NCI-H1092 treated with DMSO at 0.1 percent for 48 hours (cell line): ENCODE measurements at places on chromosomes 7 and 10.

DNA sequence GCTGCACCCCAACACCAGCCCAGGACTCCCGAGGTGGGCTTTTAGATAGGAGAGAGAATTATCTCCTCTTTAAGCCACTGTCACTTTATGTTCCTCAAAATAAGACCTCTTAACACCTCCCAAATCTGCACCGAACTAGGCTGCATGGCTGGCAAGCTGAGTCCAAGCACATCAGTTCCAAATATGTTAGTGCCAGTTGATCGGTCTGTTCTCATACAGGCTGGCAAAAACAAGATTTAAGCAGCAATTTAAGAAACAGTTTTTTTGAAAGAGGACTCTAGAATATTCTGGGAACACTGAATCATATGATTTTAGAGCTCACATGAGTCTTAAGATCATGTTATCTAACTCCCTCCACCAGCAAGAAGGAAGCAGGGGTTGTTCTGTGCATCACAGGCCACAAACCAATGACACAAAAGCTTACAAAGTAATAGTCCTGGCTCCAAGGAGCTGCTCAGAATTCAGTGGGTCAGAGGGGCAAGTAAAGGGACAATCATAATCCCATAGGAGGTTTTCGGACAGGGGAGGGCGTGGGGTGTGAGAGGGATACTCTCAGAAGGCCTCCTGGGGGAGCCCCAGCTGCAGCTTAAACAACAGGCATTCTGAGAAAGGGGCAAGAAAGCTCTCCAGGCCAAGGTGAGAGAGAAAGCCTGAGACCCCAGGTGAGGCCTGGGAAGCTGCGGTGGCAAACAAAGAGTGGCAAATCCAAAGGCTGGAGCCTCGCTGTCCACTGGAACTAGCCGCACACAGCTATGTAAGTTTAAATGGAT, 7.1 kb downstream of the COBL start:
- no peak for DNase-seq

DNA sequence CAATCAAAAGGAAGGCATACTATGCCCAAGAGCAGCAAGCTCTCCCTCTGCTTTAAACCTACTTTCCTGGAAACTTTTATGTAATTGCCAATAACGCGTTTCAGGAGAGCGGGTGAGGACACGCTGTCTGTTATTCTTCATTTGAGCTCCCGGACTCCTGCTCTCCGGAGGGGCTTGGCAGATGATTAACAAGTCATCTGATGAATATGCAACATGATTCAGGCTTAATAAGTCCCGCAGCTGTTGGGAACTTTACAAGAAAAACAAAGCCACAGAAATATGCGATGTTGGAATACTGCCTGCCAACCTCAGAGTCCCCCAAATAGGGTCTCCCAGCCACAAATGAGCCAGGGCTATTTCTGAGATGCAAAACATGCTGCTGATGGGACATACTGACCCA, 348.0 kb downstream of the GPAM start:
- no peak for DNase-seq

DNA sequence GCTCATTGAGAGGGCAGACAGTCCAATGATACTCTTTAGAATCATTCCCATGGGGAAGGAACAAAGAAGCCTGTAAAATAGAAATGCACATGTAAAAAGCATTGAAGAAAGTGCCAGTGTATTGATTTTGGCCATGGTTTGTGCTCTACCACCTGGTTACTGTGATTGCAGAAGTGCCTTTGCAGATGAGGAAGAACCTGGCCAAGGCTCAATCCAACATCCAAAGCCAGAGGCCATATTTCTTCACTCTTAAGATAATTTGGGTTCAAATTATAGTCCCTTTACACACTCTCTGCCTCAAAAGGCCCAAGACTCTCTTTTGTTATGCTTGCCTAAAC, 122.1 kb downstream of the EGFR start:
- peak; percentile 62 for DNase-seq

GRCh38 chr10:100470367-100470766, 7.6 kb downstream of the WNT8B start:
- no peak for DNase-seq

- DNase-seq: no peak
These were observed 157.2 kb upstream of the TNRC18 start for GRCh38 chr7:5580714-5581395.

GRCh38 chr10:77027576-77027975, 610.0 kb downstream of the KCNMA1 start:
- no peak for DNase-seq

- DNase-seq: no peak
These were observed 1.2 kb downstream of the BMI1 start for GRCh38 chr10:22321924-22322640.

GRCh38 chr10:14396411-14397048, 65.8 kb upstream of the FRMD4A start:
- no peak for DNase-seq
